Activated naive CD4-positive, alpha-beta T cell (primary cell): ENCODE measurements at places on chromosomes 12 and 14.
A peak's percentile ranks its signal among the peaks of the same experiment; 100 is the strongest.

DNA sequence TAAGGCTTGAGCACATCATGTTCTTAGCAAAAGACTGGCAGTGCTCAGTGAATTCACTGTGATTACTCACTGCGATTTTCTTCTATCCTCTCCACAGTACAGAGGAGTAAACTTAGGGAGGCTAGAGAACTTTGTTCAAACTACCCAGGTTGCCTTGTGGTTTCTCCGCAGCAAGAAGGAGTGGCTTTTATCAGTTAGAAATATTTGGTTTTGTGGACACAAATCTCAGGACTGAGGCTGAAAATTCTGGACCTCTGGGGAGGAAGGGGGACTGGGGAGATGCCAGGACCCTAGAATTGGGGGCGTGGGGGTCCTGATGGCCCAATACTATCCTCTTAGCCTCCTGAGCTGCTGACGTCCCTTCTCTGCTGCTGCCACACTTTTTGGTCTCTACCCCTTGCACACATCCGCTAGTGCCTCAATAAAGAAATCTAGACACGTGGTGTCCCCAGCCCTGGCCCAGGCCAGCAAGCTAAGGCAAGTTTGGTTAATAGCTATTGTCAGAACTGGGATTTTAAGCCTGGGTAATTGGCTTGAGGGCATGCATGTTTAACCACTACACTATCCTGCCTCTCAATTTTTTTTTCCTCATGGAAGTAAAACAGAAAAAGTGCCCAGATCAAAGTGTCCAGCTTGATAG lies 842 bp downstream of the OAS2 start:
- no peak for DNase-seq

- DNase-seq = no peak
These were observed 31.8 kb downstream of the PAH start for GRCh38 chr12:102885043-102885932.

DNA sequence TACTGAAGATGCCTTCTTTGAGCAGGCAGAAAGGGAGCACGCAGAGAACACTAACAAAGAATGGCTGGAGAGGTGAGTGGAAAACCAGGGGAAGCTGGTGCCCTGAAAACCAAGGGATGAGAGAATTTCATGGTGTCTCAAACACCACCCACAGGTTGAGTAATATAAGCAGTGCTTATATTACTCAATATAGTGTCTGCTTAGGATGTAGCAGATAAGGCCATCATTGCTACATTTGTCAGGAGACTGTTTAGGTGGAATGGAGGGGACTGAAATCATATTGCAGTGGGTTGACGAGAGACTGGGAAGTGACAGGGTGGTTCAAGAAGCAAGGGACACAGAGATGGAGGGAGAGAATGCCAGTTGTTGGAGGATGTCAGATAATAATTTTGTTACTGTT lies 20.6 kb downstream of the PKP2 start:
- no peak for DNase-seq

- no peak for DNase-seq
These were observed 37.8 kb upstream of the PTPRQ start for GRCh38 chr12:80406253-80406652.

- DNase-seq = no peak
These were observed 187.5 kb upstream of the RTL1 start for GRCh38 chr14:101090976-101091375.

DNA sequence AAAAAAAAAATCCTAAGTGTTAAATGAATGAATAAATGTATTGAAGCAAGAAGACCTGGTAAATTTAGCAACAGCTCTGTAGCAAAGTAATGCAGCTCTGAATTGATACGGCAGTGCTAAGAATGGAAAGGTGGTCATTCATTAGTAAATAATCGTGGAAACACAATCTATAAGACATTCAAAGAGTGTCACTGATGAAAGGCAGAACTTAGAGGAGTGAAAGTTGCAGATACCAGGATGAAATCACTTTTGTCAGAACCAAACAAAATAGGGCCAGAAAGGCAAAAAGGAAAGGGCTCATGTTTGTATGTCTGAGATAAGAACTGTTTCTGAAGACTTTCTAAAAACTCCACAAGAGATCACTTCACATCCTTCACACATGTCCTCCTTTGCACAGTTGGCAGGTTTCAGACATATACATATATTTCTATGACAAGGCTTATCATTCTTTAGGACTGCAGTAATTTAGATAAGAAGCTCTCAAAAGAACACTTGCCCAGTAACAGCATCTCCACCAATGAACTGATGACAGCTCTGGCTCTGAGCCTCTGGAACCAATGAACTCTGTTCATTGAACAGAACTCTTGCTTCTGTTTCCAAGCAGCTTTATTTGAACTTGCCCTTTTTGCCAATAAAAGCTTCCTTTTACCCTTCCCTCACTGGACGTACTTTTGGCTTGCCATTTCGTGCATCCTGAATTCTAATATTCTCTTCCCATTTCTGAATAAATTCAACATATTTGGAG lies 4.2 kb upstream of the LRR1 start:
- DNase-seq = no peak

DNA sequence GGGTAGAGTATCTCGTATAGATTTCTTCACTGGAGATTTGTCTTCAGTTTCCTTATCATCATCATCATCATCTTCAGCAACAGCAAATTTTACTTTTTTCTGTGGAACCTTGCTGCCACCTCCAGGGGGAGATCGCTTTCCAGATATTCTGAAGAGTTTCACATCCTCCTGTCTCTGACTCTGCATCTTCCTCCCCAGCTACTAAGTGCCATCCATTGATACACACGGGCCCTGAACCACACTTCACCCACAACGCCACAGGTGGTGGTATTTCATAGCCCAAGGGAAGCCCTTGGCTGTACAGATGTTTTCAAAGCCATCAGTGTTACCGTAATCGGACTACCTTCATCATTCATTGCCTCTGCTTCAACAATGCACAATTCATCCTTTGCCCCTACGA lies 82.2 kb downstream of the PPP2R5C start:
- DNase-seq = no peak

DNA sequence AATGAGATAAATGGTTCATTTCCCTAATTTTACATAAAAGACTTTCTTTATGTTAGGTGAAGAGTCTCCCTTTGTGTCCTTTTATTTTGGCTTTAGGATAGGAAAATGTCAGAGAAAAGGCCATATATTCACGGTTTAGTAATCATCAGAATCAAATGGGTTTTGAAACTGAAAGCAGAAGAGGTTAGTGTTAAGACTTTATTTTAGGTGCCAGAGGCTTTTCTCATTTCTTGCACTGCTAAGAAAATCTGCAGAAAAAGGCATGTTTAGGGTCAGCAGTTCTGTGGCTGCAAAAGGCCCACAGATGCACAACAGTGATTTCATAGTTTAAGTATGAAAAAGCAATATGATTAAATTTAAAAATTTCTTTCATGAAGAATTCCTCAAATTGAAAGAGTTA lies 80.4 kb upstream of the SINHCAF start:
- no peak for DNase-seq

GRCh38 chr14:58703161-58703506 lies 65.4 kb downstream of the DACT1 start:
- DNase-seq = no peak

DNA sequence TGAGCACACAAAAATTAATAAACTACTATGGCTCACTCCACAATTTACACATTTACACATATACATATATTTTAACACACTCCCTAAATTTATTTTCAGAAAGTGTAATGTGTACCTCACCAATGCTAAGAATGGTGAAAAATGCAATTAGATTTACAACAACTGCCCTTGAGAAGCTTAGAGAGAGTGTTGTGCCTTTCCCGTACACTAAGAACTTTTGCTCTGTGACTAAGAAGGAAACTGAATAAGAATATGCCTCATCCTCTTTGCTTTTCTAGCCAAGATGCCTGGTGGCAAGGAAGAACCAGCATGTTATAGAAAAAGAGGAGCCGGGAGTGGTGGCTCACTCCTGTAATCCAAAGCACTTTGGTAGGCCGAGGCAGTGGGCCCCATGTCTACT lies 62.3 kb downstream of the SINHCAF start:
- no peak for DNase-seq

DNA sequence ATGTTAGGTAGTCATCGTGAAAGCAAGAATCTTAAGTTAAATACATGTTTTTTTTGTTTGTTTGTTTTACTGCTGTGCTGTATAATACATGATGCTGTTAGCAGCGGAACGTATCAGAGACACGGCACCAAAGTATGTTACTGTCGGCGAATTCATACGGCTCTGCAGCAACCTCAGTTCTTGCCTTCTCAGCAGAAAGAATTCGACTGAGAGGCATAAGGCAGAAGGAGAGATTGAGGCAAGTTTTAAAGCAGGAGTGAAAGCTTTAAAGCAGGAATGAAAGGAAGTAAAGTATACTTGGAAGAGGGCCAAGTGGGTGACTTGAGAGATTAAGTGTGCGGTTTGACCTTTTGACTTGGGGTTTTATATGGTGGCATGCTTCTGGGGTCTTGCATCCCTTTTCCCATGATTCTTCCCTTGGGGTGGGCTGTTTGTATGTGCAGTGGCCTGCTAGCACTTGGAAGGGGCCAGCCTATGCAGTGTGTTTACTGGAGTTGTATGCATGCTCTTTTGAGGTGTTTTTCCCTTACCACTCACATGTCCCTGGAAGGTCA lies 23.7 kb downstream of the LEMD3 start:
- no peak for DNase-seq

DNA sequence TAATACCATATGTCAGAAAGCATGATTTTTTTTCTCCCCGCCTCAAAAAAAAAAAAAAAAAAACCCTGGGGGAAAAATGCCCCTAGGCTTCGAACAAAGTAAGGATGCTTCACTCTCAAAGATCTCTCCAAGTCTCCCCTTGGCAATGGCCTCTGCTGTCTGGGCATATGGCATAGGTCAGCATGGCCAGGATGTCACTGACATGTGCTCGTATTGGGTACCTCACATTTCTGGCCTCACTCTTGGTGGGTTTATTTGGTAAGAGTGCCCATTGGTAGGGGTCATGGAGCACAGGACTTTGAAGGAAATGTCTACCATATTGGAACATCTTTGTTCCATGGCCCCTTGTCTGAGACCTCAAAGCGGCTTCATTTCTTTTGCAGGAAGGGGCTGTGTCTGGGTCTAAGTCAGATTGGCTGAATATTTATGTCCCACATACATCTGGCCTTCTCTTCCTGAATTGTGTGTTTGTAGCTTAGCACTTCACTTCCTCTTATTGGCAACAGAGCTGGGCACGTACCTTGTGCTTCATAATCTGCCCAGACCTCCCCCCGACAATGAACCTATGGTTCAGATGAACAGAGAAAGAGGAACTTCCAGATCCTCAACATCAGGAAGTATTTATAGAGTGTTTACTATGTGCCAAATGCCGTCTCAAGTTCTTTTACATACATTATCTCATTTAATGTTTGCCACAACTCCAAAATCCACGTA lies 36.3 kb upstream of the OAS1 start:
- no peak for DNase-seq

DNA sequence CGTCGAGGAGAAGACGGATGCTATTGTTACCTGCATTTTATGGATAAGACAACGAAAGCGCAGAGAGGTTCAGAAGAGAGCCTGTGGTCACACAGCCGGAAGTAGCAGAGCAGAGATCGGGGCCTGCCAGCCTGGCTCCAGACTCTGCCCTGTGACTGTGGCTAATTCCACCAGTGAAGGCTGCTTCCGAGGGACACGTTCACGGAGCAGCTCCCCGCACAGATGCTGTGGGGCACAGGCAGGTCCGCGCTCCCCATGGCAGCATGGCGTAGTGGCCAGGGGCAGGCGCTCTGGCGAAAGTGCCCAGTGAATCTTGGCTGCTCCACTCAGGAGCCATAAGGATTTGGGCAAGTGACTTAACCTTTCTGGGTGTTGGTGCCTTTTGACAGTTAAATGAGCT lies 9.8 kb downstream of the RIMBP2 start:
- DNase-seq = no peak

GRCh38 chr12:6361834-6362233 lies 13.5 kb downstream of the SCNN1A start:
- peak; percentile 11 for DNase-seq
